ENCODE measurements at places on chromosomes 5 and 9. TPM values are rescaled to one million over a fixed set of nuclear protein-coding genes. Genes with fewer than 3 reads are reported as not detected.

GRCh38 chr5:77083088-77083487 lies 4.0 kb downstream of the ZBED3 start:
- DNase-seq: no peak

DNA sequence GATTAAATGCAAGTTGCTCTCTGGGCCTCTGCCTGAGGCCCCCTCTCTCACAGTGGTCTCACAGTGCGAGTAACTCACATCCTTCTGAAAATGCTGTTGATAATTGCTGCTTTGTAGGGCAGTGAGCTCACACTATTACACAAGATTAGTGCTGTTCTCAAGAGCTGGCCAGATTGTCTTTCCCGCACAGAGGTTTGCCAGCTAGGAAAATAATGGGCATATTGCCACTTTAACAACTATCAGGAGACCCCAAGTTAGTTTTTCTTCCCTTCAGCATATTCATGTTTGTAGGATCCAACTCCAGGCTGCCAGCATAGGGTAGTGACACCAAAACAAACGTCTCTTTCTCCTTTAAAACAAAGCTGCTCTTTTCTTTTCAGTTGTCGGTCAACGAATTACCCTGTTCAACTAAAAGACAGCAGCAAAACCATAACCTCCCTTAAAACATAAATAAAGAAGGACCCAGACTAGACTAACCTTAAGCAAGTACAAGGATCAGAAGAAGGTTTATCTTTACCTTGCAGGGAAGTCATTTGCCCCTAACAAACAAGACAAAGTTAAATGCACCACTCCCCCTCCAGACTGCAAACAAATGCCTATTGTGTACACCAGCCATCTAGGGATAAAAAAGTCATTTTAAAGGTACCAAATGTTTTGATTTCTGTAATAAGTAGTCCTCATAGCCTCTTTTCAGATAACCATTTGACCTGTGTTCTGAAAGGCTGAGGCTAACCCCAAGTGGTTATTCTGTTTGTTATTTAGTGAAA lies 91.4 kb downstream of the VCAN start:
- no peak for DNase-seq

DNA sequence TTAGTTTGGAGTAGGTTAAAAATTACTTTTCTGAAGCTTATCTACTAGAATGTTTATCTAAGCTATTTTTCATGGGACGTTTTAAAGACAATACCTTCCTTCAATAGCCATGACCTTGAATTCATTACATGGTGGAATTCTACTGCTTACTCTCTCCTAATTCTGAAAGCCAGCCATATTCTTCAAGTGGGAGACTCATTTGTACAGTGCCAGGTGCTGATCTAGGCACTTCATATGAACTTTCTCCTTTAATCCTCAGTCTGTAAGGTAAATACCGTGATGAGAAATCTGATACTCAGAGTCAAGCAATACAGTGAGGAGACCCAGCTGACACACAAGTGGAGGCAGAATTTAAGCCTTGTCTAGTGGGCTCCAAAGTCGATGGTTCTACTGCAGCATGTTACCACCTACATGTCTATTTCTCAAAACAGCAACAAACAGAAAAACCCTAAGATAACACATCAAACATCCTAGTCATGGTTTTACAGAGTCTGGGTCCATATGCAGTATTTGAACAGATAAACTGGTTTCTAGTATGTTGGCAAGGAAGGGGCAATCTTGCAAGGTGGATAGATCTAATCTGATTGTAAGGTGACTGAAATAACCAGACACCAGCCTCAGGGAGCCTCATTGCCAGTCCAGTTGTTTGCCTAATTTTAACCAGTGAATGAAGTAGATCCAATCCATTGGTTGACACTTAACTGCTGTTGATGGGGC lies 243.7 kb downstream of the PIK3R1 start:
- no peak for DNase-seq

DNA sequence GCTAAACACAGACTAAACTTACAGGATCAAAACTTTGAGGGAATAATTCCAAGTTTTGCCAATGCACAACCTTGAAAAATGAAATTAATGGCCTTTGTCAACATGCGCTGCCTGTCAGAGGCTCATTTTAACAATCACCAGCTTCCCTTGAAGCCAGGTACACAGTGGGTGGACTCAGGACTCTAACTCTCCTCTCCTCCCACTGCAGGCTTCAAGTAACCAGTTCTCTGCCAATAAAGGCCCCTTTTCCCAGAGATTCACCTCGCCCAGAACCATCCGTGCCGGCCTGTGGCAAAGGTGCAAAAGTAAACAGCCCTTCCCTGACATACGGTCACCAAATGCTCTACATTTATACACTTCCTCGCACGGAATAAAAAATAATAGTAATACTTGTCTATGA lies 18.4 kb upstream of the FBP2 start:
- peak; percentile 55 for DNase-seq

DNA sequence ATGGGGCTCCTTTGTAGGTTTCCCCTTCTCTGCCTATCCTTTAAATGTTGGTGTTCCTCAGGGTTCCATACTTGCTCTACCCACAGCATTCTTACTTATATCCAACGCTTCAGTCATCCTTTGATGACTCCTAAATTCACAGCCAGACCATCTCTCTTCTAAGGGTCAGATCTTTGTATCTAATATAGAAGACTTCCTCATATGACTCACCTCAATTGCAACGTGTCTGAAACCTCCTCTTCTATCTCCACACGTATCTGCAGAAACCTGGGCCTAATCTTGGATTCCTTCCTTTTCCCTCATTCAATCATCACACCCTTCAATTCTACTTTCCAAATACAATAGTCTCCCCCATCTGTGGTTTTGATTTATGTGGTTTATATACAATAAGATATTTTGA lies 68.3 kb downstream of the HMGCR start:
- DNase-seq: no peak

- no peak for DNase-seq
These were observed 42.0 kb downstream of the SLC1A3 start for GRCh38 chr5:36648426-36648825.

DNA sequence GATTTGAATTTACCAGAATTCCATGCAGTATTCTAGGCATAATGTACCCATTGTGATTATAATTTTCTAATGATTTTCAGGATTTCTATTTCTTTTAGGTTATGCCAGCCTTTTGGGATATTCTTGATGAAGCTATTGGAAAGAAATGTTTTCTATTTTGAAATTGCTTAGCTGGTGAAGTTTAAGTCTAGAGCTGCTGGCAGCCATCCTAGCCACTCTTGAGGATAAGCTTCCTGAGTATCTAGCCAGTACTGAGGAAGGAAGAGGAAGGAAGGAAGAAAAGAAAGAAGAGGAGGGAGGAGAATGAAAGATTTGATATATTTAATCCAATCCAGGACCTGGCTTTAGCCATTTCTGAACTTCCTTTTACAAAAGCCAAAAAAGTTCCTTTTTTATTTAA lies 142.1 kb upstream of the DAB2 start:
- DNase-seq: no peak

GRCh38 chr5:151126199-151126645 lies 31.4 kb downstream of the ANXA6 start:
- DNase-seq: peak; percentile 78

GRCh38 chr5:163978897-163979296 lies 473.5 kb downstream of the MAT2B start:
- DNase-seq: no peak

DNA sequence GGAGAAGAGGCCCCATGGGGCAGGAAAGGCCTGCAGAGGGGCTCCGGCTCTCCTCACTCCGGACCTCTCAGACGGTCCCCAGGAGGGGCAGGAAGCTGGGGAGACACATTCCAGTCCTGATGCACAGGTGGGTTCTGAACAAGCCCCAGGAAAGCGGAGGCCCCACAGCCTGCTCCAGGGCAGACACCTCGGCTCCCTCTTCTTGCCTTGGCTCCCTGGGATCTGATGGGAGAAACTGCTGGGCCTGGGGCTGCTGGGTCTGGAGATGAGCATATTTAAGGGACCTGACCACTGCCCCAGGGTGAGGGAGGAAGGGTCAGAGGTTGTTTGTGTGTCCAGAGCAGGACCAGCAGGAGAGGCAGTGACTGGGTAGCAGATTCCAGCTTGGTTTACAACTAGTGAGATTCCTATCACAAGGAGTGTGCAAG lies 1.2 kb downstream of the CORO2A start:
- DNase-seq: peak; percentile 19

DNA sequence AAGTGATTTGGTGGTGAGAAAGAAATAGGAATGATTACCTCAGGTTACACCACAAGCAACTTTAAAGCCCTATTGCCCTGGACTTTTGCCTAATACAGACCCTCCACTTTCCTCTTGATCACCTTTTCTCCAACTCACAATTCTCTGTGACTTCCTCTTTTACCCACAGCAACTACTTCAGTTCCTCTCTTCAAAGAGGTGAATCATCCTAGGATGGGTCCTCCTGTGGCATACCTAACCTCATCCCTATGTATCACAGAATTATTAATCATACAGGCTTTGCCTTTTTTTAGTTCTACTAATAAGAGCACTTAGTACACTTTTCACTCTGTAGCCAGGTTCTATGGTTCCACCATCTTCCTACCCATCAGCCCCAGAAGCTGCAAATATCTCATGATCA lies 19.6 kb upstream of the INSL6 start:
- DNase-seq: no peak

- no peak for DNase-seq
These were observed 304.1 kb downstream of the MAT2B start for GRCh38 chr5:163809473-163809872.

DNA sequence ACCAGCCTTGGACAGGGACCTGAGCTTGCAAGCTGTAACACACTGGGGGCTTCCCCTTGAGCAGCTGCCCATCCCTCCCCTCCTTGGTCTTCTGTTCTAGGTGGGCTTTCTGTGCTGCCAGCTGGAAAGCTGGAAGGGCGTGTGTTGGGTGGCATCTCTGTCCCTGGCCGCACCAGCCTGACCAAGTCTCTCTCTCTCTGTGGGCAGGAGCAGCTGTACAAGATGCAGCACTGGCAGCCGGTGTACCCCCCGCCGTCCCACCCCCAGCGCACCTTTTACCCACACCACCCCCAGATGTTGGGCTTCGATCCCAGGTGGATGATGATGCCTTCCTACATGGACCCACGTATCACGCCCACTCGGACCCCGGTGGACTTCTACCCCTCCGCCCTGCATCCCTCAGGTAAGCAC lies 32.1 kb upstream of the POMT1 start:
- no peak for DNase-seq

- DNase-seq: no peak
These were observed 111.1 kb downstream of the CACNA1B start for GRCh38 chr9:137988701-137989100.

DNA sequence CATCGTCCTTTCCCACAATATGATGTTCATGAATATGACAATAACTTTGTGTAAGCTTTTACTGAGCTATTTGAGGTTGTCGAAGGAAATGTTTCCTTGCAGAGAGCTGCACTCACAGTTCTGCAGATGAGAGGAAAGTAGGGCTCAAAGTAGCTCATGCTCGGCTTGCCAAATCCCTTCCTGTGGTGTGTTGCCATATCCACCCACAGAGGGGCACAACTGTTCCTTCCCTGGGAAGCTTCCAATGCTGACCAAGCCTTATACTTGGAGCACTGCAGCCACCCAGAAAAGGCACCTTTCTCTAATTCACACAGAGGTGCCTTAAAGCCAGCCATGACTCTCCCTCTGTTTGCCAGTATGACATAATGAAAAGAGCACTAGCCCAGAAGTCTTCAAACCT lies 390.3 kb downstream of the CAAP1 start:
- no peak for DNase-seq

DNA sequence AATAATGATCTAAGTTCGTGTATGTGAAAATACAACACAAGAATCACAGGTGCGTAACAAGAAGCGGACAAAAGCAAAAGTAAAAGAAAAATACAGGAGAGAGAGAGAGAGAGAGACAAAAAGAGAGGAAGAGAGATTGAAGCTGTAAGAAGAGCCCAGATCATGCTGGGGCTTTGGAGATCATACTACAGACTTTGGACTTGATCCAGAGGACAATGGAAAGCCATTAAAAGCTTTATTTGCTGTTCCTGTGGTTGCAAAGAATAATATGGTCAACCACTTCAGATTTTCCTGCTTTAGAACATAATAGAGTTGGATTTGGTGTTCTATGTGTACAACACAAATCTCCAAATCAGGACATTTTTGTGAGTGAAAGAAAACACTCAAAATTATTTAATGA lies 561.4 kb downstream of the CAAP1 start:
- no peak for DNase-seq

GRCh38 chr5:126455728-126456127 lies 32.5 kb downstream of the GRAMD2B start:
- DNase-seq: no peak

DNA sequence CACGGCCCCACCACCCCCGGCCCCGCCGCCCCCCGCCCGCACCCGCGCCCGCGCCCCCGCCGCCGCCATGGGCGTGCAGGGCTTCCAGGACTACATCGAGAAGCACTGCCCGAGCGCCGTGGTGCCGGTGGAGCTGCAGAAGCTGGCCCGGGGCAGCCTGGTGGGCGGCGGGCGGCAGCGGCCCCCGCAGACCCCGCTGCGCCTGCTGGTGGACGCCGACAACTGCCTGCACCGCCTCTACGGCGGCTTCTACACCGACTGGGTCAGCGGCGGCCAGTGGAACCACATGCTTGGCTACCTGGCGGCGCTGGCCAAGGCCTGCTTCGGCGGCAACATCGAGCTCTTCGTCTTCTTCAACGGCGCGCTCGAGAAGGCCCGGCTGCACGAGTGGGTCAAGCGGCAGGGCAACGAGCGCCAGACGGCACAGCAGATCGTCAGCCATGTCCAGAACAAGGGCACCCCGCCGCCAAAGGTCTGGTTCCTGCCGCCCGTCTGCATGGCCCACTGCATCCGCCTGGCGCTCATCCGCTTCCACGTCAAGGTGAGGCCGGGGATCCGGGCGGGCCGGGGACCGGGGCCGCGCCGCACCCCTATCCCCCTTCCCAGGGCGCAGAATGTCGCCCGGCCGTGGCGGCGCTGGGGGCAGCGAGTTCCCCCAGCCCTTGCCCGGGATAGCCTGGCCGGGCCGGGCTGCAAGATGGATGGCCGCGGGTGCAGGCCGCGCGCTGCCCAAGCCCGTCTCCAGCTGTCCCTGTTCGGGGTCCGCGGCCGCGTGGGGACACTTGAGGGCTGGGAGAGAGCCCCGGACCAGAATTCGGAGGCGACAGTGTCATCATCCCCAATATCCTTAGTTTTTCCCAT lies 594 bp downstream of the FAM120A start:
- DNase-seq: peak; percentile 79

Gene LCN9
- not detected for total RNA-seq

Gene RICTOR
- total RNA-seq: 41.9 TPM

Gene NIM1K
- total RNA-seq: 1.5 TPM

Gene SPIN1
- total RNA-seq: 51.5 TPM

Gene MLLT3
- total RNA-seq: 35.1 TPM

Gene ADAMTS16
- 0.26 TPM for total RNA-seq

Gene FGFR4
- total RNA-seq: 28.9 TPM

Gene LCP2
- 13.5 TPM for total RNA-seq

Gene TPPP
- total RNA-seq: 18.1 TPM

Gene SHISAL2B
- total RNA-seq: not detected

Gene NFIL3
- 20.6 TPM for total RNA-seq

Gene PCDHGA5
- total RNA-seq: 1.2 TPM

Gene CBY3
- total RNA-seq: not detected

Gene TEX48
- not detected for total RNA-seq

Gene PCDHGA7
- 1.7 TPM for total RNA-seq

Gene SLC1A1
- total RNA-seq: 44.8 TPM
